Right renal pelvis (tissue), 4 donors: ENCODE measurements at places on chromosomes 5 and 9. TPM values are rescaled to one million over a fixed set of nuclear protein-coding genes. Genes with fewer than 3 reads are reported as not detected.

Gene RPL37
- 1,601 TPM for polyA plus RNA-seq

Gene ZNF618
- 43.3 TPM for polyA plus RNA-seq

Gene SHISAL2B
- polyA plus RNA-seq = not detected

Gene BDP1
- 48.5 TPM for polyA plus RNA-seq

Gene SHROOM1
- 10.8 TPM for polyA plus RNA-seq

Gene SEMA6A
- 49.8 TPM for polyA plus RNA-seq

Gene CD74
- polyA plus RNA-seq = 366 TPM

Gene DMGDH
- polyA plus RNA-seq = 17.4 TPM

Gene PCDHB10
- polyA plus RNA-seq = 6.8 TPM

Gene LMX1B
- polyA plus RNA-seq = 17.6 TPM
